ENCODE measurements at places on chromosomes 11 and 22.

DNA sequence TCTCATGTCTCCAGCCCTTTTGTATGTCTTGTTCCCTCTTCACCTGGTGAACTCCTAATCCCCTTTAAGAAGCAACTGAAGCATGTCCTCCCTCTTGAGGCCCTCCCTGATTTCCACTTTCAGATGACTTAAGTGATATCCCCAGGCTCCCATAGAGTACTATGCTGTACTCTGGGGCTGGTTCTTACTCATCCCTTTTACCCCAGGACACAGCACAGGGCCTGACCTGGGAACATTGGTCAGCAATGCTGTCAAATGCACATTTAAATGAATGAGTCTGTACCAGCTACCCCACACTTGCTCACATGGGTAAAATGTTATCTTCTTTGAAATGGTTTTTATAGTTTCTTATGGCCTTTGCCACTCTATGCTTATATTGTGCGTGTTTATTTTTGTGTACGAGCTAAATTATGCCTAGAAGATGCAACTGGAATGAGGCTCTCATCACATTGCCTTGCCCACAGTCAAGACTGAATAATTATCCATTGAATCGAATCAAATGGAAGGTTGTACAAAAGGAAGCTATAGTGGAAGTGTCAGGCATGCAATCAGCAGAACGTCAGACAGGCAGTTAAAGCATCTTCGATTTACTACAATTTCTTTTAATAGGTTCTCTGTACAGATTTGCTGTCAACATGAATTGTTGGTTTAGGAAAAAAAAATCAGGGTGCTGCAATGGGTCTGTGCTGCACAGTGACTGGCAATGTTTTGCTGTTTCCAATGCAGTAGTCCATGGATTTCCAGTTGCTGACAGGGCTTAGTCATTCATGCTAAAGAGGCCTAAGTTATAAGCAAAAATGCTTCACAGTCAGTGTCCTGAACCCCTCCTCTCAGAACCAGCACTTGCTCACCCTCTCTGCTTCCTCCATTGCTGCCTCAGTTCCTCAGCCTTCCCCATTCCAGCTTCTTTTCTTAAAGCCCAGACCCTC is 79.5 kb downstream of the PARVA start:
- no peak for DNase-seq

- no peak for DNase-seq
These were observed 2.8 kb downstream of the PDXP start for GRCh38 chr22:37661160-37661924.

GRCh38 chr22:21641417-21641788 is 699 bp upstream of the SDF2L1 start:
- no peak for DNase-seq

- no peak for DNase-seq
These were observed 54.4 kb downstream of the ENTHD1 start for GRCh38 chr22:39839204-39839603.

- DNase-seq = no peak
These were observed 58.3 kb downstream of the HSD17B12 start for GRCh38 chr11:43738600-43739409.

DNA sequence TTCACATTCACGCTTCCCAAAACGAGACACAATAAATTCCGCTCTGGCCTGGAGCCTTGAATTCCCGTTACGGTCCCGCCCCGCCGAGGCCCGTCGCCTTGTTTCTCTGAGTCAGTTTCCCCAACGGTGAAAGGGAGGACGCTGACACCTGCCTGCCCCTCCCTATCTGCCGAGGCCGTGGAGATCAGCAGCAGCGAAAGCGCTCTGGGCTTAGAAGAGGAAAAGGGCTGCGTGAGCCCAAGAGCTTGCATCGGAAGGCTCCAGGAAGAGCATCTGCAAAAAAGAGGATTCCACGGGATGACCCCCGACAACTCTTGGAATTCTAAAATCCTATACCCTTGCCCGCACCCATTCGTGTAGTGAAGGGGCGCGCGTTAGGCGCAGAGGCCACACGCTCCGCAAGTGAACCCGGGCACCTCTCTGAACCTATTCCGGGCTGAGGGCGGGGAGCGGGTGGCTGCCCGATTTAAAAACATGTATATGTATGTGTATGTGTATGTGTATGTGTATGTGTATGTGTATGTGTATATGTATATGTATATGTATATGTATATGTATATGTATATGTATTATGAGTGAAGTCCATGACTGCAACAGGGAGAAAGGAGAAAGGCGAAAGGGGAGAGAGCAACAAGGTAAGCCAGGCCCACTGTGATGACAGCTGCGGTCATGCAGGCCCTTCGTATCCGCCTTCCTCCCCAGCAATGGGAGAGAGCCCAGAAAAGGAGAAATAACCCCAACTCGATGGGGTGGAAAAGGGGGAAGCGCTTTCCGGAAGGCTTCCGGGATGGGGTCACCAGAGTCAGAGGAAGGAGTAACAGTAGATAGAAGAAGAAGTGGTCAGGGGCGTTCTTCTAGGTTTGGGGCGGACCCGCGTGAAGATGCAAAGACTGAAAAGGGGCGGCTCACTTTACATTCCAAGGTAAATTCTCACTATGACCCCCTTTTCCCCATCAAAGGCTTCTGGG is 948 bp upstream of the MRTFA start:
- DNase-seq = peak; percentile 38

GRCh38 chr22:44402196-44403111 is 89.7 kb upstream of the SHISAL1 start:
- no peak for DNase-seq

- no peak for DNase-seq
These were observed at the start of gene DKK3 for GRCh38 chr11:12007769-12008737. DKK3 (minus strand) TSS chr11:12008626; CDS start chr11:12008582, 44 bp downstream.

GRCh38 chr11:11876458-11876857 is 34.7 kb downstream of the USP47 start:
- no peak for DNase-seq

DNA sequence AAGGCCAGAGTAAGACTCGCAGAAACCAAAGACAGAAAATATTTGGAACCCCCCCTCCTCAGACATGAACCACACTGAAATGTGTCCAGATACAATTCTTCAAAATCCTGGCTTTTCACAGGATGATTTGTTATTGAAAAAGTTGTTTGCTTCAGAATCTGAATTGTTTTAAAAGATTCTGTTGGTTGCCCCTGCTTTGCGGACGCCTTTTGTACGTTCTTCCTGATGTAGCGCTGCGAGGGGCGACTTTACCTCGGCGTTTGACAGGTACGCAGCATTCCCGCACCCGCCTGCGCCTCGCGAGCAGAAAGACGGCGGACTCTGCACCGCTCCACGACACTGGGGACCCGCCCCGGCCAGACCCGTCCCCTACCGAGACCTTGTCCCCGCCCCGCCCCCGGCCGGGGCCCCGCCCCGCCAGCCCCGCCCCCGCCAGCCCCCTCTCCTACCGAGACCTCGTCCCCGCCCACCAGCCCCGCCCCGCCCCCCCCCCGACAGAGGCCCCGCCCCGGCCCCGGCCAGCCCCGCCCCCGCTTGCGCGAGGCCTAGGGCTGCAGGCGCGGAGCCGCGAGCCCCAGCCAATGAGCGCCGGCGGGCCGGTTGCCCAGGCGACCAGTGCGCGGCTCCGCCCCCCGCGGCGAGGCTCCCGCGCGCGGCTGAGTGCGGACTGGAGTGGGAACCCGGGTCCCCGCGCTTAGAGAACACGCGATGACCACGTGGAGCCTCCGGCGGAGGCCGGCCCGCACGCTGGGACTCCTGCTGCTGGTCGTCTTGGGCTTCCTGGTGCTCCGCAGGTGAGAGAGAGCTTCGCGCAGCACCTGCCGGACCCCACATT is at the start of gene GLB1L2:
TSS of gene GLB1L2 (plus strand) at position 635 of the 835 bp plus-strand sequence. CDS start at position 709, 74 bp downstream.
- DNase-seq = peak; percentile 77

DNA sequence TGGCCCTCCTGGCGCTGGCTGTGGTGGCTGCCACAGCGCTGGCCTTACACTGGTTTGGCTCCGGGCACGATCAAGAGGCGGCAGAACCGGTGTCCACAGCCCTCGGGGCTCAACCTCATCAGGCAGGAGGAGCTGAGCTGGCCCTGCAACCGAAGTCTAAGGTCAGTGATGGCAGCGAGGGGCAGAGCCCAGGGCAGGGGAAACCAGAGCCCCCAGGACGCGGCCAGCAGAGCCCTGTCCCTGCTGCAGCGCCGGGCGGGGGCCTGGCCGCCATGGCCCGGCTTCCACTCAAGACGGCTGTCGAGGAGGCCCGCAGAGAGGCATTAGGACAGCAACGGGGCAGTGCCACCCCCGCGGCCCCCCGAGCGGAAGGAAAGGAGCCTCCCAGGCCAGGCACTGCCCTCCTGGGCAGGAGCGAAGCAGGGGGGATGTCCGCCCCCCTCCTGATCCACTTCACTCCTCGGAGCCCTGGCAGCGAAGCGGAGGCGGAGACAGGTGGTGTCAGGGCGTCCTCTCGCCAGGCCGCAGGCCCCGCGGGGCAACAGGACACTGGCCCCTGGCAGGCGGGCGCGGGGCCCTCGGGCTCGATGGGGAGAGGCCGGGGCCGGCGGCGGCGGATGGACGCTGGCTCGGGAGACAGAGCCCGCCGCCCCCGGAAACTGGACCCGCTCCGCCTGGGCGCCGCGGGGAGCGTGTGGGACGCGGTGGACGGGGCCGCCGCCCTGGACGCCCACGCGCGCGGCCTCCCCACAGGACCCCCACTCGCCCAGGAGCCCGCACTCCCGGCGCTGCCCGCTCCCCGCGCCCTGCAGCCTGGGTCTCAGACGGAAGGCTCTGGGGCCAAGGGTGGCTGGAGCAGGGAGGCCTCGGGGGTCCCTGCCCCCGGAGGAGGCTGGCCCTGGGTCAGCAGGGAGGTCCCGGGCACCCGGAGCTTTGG is 895 bp downstream of the KLHDC7B start:
- DNase-seq = no peak

GRCh38 chr11:69014898-69015549 is 2.0 kb upstream of the MRGPRF start:
- no peak for DNase-seq

DNA sequence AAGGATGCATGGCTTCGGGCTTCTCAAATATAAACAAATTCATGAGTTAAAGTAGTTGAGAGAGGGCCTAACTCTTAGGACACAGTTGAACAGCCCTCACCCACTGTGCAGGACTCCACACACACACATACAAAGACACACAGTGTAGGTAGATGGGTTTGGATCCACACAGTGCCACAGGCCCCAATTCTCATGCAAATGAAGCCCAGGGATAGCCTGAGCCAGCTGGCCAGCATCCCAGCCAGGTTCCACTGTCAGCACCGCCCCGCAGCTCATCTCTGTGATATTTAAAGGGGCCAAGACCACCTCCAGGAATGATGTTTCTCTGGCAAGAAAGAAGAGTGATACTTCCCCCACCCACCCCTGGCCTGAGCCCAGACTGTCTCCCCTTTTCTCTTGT is 11.7 kb downstream of the SLC35C1 start:
- no peak for DNase-seq

DNA sequence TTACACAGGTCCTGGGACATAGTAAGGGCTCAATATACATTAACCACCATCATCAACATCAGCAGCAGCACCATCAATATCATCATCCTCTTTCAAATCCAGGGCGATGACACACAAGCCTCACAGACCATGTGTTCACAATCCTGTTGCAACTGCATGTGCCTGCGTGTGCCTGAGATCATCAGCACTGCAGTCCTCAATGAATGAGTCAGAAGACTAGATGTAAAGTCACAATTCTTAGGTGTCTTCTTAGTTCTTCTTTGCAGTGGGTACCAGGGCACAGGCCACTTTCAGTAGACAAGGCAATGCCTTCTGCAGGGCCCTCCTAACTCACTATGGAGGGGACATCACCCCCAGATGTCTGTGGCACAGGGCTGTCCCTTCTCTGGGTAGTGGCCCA is 111.1 kb downstream of the MYO18B start:
- DNase-seq = no peak

GRCh38 chr22:38453996-38454352 is 1.0 kb downstream of the KCNJ4 start:
- no peak for DNase-seq

DNA sequence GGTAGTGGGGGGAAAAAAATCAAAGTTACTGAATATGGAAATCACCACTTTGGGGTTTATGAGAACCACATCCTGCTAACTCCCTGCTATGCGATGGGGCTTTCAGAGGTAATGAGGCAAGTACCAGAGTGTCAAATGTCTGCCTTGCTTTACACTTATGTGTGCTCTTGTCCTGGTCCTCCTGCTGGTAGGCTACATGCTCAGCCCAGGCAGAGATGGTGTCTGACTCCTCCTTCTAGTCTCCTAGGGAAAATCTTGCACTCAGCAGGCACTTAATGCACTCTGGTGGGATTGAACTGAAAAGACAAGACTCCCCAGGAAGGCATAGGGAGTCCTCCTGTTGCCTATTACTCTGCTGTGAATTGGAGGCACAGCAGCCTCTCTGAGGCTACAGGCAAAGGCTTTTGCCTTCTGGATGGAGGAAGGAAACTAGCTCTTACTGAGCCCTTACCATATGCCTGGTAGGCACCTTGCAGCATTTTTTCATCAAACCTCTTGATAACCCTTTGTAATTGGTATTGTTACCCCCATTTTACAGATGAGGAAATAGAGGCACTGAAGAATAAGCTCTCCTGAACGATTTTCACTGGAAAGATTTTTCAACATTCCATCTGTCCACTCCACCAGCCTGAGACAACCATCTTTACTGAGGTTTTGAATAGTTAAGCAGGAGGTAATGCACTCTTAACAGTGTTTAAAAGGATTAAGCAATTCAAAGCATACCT is 132.1 kb upstream of the PAX6 start:
- DNase-seq = no peak

- peak; percentile 26 for DNase-seq
These were observed 83.7 kb downstream of the MAML2 start for GRCh38 chr11:96259134-96259830.

DNA sequence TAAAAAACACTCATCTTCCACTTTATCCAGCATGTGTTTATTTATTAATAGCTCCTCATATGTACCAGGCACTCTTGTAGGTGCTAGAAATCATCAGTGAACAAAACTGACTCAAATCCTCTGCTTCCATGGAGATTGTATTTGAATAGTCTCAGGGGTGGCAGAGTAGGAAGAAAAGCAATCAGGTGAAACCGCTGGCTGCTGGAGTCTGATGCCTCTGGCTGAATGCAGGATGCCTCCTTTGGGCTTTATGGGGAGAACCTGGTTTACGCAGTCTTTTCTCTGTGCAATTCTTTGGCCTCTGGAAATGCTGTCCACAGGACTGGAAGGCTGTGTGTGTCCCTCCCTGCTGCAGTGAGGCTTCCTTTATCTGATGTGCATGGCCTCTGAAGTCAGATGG is 12.8 kb upstream of the OSBP2 start:
- DNase-seq = no peak

GRCh38 chr22:49561338-49561737 is 266.3 kb downstream of the BRD1 start:
- no peak for DNase-seq
